Activated naive CD4-positive, alpha-beta T cell (primary cell): ENCODE measurements at places on chromosomes 11 and 22.

GRCh38 chr11:97683733-97684132, 1293.9 kb downstream of the JRKL start:
- no peak for DNase-seq

GRCh38 chr11:107655602-107656001, 56.3 kb downstream of the SLN start:
- no peak for DNase-seq

DNA sequence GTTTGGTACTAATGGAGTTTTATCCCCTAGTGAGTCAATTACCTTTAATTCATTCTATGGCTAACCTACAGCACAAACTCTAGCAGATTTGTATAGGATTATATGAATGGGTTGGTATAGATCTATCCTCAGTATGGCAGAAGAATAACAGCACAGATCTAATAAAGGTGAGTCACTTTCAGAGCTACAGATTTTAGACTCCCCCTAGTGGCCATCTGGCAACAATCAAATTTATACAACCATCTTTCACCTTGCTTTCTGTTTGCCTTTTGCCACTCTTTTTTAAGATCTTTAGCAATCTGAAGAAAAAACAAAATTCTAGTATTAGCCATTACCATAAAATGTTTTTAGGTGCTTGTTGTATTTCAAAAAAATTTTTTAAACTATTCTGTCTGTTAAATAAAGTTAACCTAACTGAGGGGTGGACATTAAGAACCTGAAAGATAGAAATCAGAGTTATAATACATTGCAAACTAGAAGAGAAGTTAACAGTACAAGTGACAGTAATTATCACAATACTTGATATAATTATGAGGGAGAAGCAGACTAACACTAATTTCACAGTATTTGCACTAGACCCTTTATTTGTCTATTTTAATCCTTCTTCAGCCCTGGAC, 25.8 kb downstream of the DDIAS start:
- DNase-seq = no peak

DNA sequence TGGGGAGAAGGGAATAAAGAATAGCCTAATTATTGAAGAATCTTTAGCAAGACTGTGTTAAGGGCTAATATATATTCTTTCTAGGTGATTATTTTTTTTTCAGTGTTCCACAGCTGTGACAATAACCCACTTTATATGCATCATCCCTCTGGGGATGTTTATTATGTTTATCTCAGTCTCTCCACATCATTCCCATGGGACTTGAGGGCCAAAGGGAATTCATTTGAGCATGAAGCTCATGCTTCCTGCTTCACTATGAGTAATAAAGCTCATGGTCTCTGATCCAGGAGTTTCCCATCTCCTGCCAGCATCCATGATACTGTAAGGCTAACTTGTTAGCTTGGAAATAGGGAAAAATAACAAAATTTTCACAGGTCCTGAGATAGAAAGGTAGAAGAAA, 1888.4 kb downstream of the LRRC4C start:
- no peak for DNase-seq

- DNase-seq = no peak
Measured at GRCh38 chr11:123694551-123694950, 40.1 kb upstream of the SCN3B start.

DNA sequence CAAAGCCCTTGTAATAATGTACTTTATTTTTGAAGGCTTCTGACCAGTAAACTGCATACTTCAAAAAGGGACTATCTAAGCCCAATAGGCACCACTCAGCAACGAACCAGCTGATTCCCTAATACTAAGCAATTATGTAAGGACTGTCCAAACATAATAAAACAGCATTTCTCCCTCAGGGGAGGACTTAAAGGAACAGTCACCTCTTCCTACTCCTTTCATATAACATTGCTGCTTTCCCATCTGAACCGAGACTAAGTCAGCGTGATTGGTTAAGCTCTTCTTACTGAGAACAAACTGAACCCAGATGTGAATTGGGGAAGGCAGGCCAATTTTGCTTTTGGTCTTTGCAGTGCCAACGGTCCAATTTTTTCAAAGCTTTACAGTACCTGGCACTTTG, 420.0 kb downstream of the METTL15 start:
- DNase-seq = no peak

- no peak for DNase-seq
Measured at GRCh38 chr11:9148035-9148434, 56.6 kb upstream of the SCUBE2 start.

DNA sequence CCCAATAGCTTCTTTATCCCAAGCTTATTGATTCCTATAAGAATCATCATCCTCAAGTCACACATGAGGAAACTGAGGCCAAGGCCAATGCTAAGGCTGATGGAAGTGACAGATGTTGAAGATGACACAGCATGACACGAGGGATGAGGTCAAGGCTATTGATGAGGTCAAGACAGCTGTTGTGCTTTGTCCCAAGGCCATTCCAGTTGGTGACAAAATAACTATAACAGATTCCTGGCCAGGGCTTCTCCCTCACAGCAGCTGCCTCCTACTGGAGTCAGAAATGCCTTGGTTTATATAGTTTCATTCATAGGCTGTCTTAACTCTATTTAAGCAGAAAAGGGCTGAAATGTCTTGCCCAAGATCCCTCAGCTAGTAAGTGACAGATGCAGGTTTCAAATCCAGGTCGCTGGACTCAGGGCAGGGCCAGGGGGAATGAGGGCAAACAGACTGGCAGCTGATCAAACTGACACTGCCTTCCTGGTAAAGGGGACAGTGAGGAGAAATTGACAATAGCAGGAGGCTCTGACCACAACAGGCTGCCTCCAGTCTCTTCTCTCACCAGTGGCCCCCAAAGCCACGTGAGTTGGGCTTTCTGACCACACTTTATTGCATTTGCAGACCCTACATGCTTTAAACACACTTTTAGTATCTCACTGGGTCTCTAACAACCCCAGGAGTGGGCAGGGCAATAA, 16.5 kb downstream of the MIF start:
- no peak for DNase-seq

DNA sequence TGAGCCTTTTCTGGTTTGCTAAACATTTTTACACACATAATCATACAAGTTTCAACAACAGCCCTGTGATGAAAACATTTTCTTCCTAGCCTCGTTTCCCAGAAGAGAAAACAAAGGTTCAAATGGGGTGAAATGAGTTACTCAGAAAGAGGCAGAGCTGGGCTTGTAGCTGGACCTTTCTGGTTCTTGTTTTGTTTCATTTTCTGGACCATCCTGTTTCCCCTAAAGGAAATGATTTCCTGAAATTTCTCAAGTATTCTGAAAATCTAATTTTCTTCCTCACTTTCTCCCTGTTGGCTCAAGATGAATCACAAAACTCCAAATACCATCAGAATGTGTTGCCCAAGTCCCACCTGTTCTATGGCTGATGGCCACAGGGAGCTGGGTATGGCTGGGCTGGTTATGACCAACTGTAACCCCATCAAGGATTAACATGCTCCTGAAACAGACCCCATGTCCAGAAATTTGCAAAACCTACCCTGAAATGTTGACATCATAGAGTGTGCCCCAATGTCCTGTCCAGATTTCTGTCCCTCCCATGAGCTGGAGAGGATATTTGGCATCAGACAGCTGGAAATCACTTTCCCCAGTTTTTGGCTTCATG, 6.7 kb upstream of the APOL4 start:
- no peak for DNase-seq

DNA sequence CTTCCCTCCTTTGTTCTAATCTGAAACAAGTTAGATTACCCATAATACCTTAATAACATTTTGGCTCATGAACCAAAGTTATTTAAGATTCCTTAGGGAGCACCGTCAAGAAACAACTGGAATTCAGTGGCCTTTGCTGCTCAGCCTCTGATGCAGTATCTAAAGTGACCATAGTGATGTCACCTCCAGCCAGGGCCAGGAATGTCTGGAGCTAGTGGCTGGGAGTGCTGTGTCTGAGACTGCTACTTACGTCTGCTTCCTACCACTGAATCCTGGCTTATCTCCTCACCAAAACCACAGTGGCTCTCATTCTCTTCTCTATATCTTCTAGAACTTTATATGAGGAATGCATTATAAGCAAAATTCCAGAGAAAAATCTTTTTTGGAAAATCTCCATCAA, 658.0 kb downstream of the DLG2 start:
- DNase-seq = no peak

DNA sequence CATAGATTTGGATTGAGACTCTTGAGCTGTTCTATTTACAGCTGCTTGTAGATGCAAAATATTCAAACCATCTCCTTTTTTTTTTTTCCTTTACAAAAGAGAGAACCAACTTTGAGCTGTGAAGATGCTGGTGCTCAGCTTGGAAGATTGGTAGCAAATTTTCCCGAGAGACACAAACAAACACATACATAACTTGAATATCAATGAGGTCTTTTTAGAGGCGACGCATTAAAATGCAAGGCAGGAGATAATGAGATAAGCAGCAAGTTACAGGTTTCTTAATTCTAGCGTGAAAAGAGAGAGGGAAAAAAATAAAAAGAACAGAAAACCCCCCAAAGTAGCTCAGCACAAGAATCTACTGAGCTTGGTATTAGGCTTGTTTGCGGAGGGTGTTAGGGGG, 247.0 kb upstream of the SORL1-AS1 start:
- DNase-seq = no peak

GRCh38 chr11:1628506-1629325, 859 bp upstream of the KRTAP5-5 start:
- DNase-seq = peak; percentile 18
